ENCODE measurements at places on chromosomes 3 and 15. TPM values are rescaled to one million over a fixed set of nuclear protein-coding genes. Genes with fewer than 3 reads are reported as not detected.
A peak's percentile ranks its signal among the peaks of the same experiment; 100 is the strongest.

Gene REC114
- total RNA-seq: not detected

GRCh38 chr15:73944161-73945129 is 18.2 kb downstream of the LOXL1 start:
- DNase-seq: no peak

Gene MUSTN1
- total RNA-seq: 1.8 TPM

Gene PAK6
- 0.13 TPM for total RNA-seq

- DNase-seq: no peak
These were observed 11.5 kb downstream of the CDAN1 start for GRCh38 chr15:42725331-42725903.

DNA sequence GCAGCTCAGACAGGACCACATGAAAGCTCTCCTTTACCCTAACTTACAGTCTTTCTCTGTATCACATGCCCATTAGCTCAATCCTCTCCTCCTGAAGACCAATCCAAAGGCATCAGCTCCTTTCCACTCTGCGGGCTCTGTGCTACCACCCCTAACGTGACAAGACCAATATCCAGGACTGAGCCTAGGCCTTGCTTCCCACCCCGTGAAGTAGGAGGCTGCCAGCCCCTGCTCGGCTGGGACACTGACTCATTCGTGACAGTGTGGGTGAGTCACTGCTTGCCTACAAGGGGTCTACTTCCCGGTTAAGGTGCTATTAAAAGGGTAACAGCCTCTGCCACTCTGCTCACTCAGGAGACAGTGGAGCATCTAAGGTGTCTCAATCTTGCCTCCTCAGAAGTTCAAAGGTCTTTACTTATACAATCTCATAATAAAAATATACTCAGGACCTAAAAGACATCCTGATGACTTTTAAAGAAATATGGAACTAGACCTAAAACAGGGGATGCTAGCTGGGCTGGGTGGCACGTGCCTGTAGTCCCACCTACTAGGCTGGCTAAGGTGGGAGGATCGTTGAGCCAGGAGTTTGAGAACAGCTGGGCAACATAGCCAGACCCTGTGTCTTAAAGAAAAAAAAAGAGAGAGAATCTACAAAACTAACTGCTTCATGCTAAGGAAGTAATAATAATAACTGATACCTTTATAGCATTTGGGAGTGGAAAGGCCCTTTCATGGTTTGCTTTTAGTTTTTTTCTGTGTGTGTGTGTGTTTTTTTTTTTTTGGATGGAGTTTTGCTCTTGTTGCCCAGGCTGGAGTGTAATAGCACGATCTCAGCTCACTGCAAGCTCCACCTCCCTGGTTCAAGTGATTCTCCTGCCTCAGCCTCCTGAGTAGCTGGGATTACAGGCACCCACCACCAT is 55.0 kb downstream of the TMEM44 start:
- peak; percentile 40 for DNase-seq

GRCh38 chr3:106398891-106399600 is 530.2 kb upstream of the CBLB start:
- DNase-seq: no peak

Gene PTX3
- total RNA-seq: not detected

GRCh38 chr15:41691471-41691870 is 31.3 kb downstream of the MGA start:
- no peak for DNase-seq

- no peak for DNase-seq
These were observed 17.5 kb upstream of the P2RY1 start for GRCh38 chr3:152817400-152817799.

Gene LHFPL4
- total RNA-seq: not detected
